Fibroblast of skin of abdomen (primary cell): ENCODE measurements at places on chromosomes 6 and 20.

DNA sequence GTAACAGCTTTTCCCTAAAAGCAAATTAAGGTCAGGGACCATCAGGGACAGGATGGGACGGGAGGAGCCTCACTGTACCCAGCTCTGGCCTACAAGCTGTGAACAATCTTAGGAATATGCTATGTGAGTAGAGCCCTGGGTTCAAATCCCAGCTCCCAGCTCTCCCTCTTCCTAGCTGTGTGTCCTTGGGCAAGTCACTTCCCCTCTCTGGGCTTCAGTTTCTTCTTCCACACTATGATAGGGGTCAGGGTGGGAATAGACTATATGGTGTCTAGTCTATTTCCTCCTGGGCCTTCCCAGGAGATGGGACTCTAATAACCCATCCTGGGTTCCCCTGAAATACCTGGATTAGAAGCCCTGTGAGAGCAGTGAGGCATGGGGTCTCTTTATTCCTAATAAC lies 41.6 kb downstream of the CPNE5 start:
- no peak for DNase-seq

DNA sequence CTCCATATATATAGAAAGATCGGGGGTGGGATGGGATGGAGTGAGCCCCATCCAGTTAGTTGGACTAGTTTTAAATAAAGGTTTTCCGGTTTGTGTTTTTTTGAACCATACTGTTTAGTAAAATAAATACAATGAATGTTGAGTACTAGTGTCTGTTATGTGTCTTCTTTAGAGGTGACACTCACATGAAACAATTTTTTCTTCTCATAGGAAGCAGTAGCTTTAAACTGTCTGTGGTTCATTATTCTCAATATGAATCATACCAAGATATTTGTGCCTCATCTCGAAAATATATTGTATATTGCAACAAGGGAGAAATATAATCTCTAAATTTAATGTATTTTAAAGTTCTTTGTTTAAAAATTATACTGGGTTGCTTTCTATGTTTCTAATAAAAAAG lies 33.4 kb downstream of the HSF2 start:
- peak; percentile 22 for DNase-seq

DNA sequence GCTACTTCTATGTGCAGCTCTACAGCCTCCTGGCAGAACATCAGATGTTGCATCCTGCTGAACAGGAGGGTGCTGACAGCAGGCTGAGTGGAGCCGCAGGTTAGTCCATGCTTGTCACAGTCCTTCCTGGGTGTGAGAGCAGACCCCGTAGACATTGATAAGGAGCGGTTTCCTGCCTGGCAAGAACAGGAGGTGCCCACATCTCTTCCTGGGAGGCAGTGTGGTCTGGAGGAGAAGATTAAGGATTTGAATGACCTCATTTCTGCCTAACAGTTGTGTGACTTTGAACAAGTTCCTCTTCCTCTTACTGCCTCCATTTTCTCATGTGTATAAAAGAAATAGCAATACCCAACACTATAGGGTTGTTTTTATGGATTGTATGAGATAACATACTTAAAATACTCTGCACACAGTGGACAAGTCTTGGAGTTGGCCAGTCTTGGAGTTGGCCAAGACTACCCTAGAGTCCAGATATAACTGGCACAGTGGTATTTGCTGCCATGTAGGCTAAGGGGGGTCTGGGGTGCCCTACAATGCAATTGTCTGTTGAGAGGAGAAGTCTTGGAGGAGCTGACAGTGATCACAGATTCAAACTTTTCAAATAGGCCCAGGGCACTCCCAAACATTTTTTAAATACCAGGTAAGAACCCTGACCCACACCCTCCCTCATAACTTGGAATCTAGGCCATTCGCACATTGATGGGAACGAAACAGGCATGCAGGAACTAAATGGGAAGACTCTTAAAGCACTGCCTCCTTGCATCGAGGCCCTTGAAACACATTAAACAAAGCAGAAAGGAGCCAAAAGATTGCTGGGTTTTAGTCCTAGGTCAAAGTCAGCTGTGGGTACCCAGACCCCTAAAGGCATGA lies 32.6 kb upstream of the TBC1D7 start:
- no peak for DNase-seq

GRCh38 chr6:151167034-151167433 lies 72.7 kb upstream of the AKAP12 start:
- no peak for DNase-seq

GRCh38 chr6:5383856-5384255 lies 122.5 kb downstream of the FARS2 start:
- no peak for DNase-seq

DNA sequence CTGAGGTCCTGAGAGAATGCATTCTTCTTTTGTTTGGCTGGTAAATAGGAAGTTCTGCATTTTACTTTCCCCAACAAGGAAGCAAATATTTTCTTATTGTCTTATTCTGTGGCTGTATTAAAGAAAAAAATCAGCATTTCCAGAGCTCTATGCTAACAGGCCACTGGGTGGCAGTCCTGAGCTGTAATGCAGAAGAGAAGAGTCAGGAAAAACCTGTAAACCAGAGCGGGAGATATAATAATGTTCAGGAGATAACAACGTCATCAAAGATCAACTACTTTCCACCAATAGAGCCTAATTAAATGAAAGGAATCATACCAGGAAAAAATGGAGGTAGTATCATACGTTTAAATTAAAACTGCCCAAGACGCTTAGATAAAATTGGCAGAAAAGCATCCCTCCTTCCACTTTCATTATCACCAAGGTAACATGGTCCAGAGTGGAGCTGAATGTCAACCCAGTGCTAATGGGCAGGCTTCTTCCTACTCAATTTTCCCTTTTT lies 55.6 kb upstream of the CARMIL1 start:
- peak; percentile 75 for DNase-seq

DNA sequence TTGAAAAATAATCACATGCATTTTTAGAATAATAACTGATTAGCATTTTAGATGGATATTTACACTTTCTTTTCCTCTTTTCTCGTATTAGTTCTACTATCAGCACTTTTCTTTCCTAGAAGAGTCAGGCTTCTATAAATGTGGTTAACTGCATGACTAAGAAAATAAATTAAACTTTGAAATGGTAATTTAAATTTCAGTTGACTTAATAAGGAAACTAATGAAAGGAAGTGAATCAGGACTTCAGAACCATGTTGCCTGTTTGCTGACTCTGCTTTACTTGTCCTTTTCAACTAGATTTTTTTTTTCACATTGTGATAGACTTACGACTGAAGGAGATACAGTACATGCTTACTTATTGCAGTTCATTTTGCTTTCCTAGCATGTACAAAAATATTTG lies 1258.2 kb upstream of the EYS start:
- peak; percentile 10 for DNase-seq

DNA sequence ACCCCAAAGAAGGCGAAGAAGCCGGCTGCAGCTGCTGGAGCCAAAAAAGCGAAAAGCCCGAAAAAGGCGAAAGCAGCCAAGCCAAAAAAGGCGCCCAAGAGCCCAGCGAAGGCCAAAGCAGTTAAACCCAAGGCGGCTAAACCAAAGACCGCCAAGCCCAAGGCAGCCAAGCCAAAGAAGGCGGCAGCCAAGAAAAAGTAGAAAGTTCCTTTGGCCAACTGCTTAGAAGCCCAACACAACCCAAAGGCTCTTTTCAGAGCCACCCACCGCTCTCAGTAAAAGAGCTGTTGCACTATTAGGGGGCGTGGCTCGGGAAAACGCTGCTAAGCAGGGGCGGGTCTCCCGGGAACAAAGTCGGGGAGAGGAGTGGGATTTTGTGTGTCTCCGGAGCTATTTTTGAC lies 69.6 kb downstream of the HFE start:
- peak; percentile 59 for DNase-seq

DNA sequence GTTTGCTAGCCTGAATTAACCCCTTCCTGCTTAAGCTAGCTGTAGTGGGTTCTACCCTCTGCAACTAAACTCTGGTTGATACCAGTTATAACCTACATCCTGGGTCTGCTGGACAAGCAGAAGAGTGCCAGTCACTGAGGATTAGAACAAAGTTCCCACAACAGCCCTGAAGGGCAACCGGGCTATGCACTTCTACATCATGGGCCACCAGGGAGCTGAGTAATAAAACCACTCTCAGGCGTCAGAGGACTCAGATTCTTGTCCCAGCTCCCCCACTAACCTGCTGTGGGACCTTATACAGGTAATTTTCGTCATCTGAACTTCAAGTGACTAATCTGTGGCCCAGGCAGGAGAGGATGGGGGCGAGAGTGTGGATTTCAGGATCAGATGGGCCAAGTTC lies 56.8 kb downstream of the EYA2 start:
- no peak for DNase-seq

DNA sequence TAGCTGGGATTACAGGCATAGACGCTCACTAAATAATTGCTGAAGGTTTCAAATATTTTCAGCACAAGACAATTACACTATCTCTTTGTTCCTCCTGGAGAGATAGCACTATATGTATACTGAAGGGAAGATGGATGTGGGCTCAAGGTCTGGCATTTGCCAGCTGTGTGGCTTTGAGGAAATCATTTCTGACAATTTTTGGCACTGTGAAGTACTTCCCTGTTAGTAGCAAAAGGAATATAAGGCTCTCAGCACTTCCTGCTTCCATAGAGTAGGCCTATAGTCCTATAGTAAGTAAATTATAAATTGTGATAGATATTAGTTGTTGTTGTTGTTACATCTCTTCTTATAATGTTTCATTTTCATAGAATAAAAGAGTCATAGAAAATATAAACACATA lies 271.1 kb downstream of the SAMD5 start:
- no peak for DNase-seq

GRCh38 chr20:14512839-14513238 lies 175.4 kb upstream of the FLRT3 start:
- no peak for DNase-seq

GRCh38 chr6:81304466-81304865 lies 448.0 kb downstream of the TENT5A start:
- DNase-seq: peak; percentile 31

GRCh38 chr6:82118150-82118562 lies 129.4 kb downstream of the IBTK start:
- DNase-seq: no peak

DNA sequence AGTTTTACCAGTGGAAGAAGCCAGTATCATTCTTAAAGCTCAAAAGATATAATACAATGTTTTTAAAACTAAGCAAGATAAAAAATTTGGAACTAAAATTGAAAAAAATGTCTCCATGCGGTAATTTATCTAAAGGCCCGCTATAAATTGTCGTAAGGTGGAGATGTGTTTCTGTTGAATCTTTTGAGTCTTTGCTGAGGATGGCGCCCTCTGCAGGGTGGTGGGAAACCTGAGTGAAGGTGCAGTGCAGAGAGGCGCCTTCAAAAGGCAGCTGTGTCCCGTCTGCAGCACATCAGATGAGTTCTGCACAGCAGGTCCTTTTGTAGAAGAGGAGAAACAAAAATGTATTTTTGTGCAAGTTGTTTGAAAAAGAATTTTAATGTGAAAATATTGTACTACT lies 29.4 kb upstream of the KIF25 start:
- no peak for DNase-seq

GRCh38 chr6:51959744-51960383 lies 127.5 kb downstream of the PKHD1 start:
- peak; percentile 39 for DNase-seq

- peak; percentile 85 for DNase-seq
These were observed 58.2 kb upstream of the QKI start for GRCh38 chr6:163356324-163356723.

DNA sequence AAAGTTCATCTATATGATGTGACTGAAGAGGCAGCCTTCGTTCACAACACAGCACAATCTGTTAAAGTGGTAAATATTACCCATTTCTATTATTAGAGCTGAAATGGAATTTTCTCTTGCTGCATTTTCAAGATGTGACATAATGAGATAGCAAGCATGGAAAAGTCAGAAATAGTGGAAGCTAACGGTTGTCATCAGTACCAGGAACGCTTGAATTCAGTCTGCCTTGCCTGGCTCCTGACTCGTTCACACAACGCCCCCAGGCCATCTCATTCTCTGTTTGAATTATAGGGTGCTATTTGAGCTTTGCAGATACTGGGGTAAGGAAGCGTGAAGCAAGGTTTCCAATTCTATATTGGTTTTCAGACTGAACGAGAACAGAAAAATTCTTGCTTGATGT lies 116.5 kb upstream of the MAP3K7 start:
- DNase-seq: no peak

GRCh38 chr6:47170617-47170947 lies 128.4 kb upstream of the ADGRF1 start:
- DNase-seq: no peak

DNA sequence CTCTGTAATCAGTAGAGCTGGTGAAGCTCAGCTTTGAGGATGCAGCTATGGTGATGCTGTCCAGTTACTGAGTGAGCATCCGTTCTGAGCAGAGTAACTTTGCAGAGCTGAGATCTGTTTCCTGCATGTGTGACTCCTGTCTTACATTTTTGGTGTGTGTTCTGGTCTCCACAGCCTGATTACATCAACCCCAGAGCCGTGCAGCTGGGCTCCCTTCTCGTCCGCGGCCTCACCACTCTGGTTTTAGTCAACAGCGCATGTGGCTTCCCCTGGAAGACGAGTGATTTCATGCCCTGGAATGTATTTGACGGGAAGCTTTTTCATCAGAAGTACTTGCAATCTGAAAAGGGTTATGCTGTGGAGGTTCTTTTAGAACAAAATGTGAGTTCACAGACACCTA lies 81.6 kb downstream of the FAM120B start:
- peak; percentile 92 for DNase-seq

- no peak for DNase-seq
These were observed 66.0 kb downstream of the GRM4 start for GRCh38 chr6:34079899-34080298.

DNA sequence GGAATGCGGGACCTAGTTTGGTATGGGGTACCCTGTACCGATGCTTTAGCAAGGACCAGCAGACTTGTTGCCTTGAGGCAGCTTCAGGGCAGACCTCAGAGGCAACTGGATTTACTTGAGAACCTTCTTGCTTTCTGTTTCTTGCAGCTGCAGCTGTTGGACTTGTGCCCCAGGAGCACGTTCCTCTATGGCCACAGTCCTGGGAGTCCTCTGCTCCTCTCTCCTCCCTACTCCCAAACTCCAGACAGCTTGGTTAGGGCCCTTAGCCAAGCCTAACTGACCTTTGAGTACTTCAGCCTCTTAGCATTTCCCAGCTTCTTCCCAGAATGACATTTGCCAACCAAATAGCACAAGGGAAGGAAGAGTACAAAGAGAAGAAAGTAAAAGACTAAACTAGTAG lies 34.7 kb downstream of the GHRH start:
- no peak for DNase-seq

DNA sequence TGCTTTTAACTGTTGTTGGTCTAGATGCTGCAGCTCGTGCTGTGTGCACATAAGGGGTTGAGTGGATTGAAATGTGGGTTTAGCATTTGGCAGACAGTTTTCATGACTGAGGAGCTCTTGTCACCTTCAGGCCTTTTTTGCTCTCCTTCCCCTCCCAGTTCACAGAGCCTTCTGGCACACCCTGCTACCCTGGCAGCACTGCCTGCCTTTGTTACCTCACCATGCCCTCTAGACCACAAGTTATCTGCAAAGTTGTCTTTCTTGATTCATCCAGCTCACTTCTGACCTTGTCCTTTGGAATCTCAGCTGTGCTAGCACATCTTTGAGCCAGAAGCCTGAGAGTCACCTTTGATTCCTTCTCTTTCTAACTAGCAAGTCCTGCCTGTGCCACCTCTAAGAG lies 348.9 kb upstream of the ZFP64 start:
- DNase-seq: no peak
